ENCODE measurements at places on chromosomes 13 and 19.

DNA sequence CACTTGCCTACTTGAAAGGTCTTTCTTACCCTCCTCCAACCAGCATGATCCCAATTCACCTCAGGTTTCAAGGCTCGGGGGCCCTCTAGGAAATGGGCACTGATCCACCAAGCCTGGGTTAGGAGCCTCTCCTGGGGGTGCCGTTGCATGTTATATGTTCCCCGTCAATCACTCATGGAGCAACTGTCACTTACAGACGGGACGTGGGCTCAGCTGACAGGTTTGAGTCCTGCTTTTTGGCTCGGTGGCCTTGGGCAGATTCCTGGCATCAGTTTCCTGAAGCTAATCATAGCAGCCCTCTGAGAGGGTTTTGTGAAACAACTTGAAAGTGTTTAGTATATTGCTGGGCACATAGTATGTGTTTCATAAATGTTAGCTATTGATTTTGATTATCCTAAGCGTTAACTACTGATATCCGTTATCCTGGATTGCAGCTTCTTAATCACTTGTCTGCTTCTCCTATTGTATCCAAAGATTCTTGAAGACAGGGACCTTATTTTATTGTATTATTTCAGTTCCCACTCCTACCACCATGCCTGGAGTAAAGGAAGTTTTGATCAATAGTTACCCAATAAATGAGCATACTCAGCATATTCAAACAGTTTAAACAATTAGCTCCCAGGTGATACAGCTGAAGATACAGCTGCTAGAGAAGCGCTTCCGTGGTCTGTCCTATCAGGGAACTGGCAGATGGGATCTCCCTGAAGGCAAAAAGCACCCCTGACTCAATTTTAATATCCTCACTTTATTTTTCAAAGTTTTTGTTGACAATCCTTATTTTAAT, 57.9 kb downstream of the RFC3 start:
- DNase-seq: no peak

DNA sequence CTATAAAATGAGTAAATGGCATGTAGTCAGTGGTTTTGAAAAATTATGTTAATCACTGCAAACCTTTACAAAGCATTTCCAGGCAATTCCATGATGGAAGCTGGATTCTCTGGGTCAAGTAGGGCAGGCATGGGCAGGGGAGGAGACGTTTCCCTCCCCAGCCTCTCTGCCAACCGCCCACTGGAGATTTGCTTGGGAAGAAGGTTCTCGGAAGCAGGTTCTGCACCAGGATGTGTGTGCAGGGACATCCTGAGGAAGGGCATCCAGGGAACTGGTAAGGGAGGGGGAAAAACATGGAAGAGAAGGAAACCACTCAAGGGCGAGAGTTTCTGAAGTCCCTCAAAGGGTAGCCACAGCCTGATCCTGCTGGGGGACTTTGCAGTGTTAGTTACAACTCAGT, 469.1 kb downstream of the TSHZ3 start:
- DNase-seq: no peak

- no peak for DNase-seq
Observed at GRCh38 chr19:8307400-8307964, 676 bp downstream of the CD320 start.

GRCh38 chr19:32224371-32225244, 120.8 kb upstream of the ZNF507 start:
- peak; percentile 30 for DNase-seq

DNA sequence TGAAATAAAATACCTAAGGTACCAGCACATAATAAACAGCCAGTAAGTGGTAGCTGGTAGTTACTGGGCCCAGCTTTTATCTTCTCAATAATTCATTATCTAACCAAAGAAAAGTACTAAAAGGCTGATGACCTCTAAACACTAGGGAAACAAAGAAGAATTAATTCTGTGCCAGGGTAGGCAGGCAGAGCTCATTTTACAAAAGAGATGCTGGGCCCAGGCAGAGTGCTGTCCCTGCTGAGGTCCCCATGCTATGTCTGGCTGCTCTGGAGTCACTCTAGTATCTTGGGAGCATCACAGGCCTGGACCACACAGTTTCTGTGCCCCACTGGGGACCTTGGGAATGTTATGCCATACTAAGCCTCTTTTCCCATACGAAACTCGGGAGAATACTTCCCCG, 18.2 kb downstream of the ZNF507 start:
- DNase-seq: no peak

- no peak for DNase-seq
Observed at GRCh38 chr19:907183-907853, 5.7 kb downstream of the R3HDM4 start.

GRCh38 chr13:114032126-114032799, 58.4 kb upstream of the C13orf46 start:
- peak; percentile 22 for DNase-seq

DNA sequence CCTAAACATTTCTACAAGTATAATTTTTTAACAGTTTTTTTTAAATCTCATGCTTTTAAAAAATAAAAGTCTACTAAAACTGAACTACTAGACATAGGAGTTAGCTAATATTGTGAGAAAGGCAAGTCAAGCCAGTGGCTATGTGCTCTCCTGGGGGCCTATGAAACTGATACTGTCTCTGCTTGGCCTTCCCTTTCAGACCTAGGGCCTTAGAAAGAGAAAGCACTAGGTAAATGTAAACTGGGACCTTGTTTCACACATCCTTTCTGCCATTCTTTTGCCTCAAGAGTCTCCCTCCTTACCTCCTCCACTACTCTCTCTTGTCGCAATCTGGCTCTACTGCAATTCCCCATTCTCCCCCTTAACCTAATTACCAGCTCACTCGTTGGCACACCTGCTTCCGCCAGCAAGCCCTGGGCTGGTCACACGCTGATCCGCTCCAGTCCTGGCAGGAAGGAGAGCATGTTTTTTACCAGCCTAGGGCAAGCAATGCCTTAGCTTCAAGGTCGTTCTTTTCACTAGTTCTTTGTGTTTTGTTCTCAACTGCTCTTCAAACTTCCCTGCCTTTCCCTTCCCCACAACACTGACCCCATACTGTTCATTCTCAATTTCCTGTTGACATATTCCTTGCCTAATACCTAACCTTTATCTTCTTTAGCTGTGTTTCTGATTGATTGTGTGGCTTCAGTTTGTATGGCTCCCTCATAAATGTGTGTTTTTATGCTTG, 23.1 kb downstream of the TBC1D4 start:
- no peak for DNase-seq

- DNase-seq: no peak
Observed at GRCh38 chr19:49823472-49823871, 5.4 kb downstream of the MED25 start.

- DNase-seq: no peak
Observed at GRCh38 chr19:15300533-15301197, 31.7 kb downstream of the BRD4 start.

DNA sequence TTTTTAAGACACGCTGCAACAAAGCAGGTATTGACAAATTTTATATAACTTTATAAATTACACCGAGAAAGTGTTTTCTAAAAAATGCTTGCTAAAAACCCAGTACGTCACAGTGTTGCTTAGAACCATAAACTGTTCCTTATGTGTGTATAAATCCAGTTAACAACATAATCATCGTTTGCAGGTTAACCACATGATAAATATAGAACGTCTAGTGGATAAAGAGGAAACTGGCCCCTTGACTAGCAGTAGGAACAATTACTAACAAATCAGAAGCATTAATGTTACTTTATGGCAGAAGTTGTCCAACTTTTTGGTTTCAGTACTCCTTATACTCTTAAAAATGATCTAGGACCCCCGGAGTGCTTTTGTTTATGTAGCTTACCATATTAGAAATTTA, 1.2 kb downstream of the BRCA2 start:
- no peak for DNase-seq

DNA sequence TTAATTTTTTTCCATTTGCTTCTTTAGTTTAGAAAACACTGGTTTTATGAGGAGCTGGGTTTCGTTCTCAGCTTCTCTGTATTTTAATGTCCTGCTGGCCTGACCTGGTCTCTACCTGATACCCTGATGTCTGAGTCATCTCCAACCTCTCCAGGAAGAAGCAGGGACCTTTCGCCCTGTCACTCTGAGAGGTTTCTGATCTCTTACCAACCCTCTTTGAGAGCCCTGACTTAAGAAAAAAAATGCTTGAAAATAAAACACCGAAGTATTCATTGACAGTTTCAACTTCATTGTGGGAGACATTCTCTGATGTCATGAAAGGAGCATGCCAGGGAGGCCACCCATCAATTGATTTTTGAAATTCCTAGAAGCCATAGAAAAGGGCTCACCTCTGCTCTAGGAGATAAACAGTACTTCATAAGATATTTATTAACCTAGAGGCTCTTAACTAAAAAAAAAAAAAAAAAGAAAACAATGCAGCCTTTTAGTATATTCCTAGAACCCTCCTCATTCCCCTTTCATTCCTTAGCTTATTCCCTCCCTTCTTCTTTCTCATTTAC, 234.8 kb downstream of the ENOX1 start:
- no peak for DNase-seq

DNA sequence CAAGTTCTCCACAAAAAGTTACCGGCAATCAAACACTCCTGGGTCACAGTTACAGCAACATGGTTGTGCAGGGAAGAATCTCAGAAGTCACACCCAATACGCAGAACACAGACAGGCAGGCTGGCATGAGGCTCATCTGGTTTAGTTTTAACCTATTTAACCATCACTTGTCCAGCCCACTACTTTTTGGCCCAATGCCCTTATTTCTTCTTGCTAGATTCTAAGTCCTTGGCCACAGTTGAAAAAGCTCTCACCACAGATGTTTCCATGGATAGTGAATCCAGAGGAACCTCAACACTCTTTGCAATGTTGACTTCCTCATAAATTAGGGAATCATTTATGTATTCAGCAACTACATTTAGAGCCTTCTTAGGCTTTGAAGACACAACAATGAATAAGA, 50.7 kb upstream of the FNDC3A start:
- no peak for DNase-seq

DNA sequence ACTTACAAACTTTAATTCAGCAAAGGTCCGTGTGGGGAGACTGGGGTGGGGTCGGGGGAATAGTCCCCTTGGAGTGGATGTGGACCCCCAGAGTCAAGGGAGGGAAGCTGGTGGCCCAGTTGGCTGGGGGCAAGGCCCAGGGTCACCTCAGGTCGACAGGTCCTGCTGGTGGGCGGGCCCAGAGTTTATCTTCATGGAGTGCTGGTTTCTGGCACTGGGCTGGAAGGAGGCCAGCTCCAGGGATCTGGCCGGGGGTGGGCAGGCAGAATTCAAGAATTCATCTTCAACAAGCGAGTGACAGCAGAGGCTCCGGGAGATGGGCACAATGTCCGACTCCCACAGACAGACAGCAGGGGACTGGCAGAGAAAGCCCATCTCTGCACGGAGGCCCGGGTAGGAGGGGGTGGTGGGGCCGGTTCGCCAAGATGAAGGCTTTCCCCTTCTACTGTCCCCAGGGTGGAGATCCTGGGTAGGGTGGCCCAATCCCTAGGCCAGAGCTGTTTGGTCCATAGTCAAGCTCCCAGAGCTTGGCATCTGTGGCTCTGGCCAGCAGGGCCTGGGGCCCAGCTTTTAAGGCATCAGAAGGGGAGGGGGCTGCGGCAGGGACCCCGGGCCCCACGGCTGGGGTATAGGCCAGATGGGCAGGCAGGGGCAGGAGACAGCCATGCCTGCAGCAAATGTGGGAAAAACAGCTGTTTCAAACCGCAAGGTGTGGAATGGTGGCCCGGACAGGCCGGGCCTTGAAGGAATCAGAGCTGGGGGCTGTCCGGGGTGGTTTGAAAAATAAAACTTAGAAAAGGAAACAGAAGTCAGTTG, 622 bp upstream of the FDX2 start:
- no peak for DNase-seq

DNA sequence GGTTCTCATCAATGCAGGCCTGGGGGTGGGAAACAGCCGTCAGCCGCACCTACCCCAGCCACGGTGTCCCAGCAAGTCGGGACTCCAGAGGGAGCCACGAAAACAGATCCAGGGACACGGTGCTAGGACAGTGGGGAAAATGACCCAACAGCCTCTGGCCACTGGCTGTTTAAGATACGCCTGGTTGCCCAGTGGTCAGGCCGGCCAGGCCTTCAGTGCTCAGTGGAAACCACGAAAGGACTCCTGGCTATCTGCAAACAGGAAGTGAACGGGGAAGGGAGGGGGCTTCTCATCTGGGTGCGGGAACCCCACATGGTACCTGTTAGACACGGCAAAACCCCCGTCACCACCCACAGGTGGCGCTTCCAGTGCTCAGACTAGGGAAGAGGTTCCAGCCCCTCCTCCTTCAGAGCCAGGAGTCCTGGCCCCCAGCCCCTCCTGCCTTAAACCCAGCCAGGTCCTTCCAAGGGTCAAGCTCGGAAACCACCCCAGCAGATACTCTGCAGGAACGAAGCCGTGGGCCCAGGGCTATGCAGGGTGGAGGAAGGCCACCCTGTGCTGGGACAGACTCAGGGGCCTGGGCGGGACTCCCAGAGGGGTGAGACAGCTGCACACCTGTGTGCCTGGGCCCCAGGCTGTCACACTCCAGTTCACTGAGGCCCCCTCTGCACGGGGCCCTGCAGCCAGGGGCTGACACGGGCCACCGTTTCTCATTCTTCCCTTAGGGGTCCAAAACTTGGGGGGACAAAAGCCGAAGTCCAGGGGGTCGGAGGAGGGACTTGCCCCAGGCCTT, 4.5 kb downstream of the PPP1R12C start:
- no peak for DNase-seq

DNA sequence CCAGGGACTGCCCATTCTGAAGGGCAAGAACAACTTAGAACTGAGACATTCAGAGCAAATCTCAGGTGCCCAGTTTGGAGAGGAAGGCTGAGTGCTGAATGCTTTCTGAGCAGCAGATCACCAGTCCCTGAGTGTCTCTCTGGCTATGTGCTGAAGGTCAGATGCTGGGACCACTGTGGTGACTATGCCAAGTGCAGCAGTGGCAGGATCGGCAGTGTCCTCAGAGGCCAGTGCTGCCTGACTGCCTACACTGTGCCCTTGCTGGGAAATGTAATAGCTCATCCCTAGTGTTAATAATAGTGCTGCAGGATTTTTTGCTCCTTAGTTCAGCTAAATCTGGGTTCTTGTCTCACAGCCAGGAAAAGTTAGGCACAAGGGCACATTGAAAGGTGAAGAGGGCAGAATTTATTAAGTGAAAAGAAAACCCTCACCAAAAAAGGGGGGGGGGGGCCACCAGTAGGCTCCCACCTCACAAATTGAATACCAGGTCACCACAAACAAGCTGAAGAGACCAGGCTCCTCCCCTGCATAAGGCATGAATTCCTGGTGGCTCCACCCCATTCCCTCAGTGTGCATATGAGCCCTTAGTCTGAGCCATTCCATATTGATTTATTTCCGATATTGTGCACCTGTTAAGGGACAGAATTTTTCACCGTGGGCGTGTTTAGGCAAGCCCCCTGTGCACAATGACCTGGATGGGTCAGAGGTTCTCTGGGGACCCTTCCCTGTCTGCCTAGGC, 18.5 kb downstream of the RFXAP start:
- DNase-seq: no peak

- no peak for DNase-seq
Observed at GRCh38 chr13:74203576-74203975, 69.4 kb upstream of the KLF12 start.

DNA sequence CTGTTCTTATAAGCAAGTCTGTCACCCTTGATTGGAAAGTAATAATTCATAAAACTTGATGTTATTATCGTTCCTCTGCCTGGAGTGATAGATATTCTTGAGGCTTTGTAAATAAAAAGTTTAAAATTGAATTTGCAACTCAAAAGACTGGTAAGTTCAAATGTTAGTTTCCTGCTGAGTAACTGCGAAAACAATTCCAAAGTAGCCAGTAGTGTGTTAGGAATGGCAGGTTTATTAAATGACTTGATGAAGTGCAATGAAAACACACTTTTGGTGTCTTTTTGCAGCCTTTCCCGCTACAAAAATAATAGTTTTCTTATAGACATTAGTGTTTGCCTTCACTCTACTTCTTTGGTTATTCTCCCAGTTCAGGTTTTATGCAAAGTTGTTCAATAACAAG, 299.3 kb downstream of the DLEU7 start:
- no peak for DNase-seq

Data from NT2/D1 (cell line).